ENCODE measurements at places on chromosomes 5 and 9.

- no peak for DNase-seq
These were observed 152.4 kb upstream of the CCDC152 start for GRCh38 chr5:42604171-42604711.

GRCh38 chr9:37602817-37603216 lies 10.4 kb upstream of the TOMM5 start:
- DNase-seq: no peak

GRCh38 chr5:32508806-32509805 lies 64.6 kb upstream of the ZFR start:
- no peak for DNase-seq

GRCh38 chr5:56126487-56127179 lies 106.5 kb downstream of the ANKRD55 start:
- no peak for DNase-seq

GRCh38 chr5:115330830-115331229 lies 34.4 kb upstream of the CCDC112 start:
- no peak for DNase-seq

Data from activated gamma-delta T cell treated with anti-CD3 and anti-CD28 coated beads, Interleukin-2, amount 50 U/mL, for 16 hours (primary cell).